ENCODE measurements at places on chromosomes 4 and X.

- peak; percentile 9 for DNase-seq
These were observed 127.8 kb upstream of the METTL14 start for GRCh38 chr4:118557298-118557851.

DNA sequence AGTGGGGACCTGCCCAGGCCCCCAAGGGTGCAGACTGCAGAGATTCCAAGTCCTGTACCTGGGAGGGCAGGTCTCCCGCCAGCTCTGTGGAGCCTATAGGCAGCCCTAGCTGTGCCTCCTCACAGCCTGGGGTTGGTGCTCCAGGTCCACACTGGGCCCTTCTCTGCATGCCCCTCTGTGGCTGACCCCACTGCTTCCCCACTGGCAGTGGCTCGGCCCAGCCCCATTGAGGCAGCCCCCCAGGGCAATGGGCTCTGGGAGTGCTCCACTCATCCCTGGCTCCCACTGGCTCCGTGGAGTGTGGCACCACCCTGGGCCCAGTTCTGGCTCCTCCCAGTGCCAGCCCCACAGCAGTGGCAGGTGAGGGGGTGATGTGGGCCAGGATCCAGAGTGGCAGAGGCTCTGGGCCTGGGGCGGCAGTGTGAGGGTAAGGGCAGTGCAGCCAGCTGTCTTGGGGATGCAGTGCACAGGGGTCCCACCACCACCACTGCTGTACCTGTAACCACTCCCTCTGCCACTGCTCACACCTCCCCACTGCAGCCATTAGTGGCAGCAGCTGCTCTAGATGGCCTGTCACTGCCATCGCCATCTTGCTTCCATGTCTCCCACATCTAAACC is 312.2 kb downstream of the GPM6A start:
- DNase-seq: no peak

DNA sequence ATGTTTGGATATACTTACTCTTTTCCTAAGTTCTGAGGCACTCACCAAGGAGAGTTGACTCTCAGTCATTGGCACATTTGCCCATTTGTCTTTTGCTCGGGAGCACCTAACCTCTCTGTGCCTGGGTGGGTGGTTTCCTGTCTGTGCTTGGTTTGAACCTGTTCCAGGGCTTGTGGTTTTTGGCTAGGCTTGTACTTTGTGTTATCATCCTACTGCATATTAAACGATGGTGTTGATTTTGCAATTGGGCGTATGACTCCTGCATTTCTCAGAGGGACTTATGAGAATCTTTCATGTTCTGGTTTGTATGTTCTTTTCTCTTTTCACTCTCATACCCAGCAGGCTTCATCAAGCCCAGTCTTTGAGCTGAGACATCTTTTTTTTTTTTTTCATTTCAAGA is 161.7 kb downstream of the BTC start:
- DNase-seq: peak; percentile 98

- no peak for DNase-seq
These were observed 7.8 kb upstream of the GPR82 start for GRCh38 chrX:41716222-41716621.

DNA sequence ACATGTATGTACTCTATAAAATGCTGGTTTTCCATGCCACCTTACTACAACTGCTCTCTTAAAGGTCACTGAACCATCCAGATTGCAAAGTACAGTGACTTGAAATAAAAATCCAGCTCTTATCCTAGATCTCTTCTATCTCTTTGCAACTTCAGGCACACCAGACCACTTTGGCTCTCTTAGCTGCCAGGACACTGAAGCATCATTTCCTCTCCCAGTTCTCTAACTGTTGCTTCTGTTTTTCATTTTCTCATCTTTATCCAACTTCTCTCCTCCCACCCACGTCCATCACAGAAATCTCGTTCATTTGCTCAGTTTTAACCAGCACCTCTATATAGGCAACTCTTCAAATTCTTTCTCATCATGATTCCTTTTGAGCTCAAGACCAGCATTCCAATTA is 74.3 kb downstream of the METTL14 start:
- DNase-seq: no peak

GRCh38 chrX:137212078-137212632 is 178.4 kb upstream of the GPR101 start:
- DNase-seq: no peak

GRCh38 chr4:170229006-170229405 is 139.2 kb upstream of the AADAT start:
- DNase-seq: no peak

GRCh38 chr4:157700898-157701694 is 471.7 kb downstream of the GASK1B start:
- DNase-seq: peak; percentile 44

DNA sequence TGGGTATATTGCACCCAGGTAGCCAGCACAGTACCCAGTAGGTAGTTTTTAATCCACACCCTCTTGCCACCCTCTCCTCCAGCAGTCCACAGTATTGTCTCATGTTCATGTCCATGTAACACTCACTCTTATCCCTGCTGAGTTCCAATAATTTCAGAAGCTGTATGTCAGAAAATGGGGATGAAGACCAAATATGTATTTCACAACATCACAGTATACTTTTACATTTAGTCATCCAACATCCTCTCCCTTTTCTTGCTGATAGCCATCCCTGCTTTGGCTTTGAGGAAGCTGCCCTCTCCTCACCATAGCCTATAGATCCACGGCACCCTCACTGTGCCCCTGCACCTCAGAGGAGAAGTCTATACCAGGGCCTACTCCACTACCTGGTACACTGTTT is 126.0 kb upstream of the LDB2 start:
- no peak for DNase-seq

DNA sequence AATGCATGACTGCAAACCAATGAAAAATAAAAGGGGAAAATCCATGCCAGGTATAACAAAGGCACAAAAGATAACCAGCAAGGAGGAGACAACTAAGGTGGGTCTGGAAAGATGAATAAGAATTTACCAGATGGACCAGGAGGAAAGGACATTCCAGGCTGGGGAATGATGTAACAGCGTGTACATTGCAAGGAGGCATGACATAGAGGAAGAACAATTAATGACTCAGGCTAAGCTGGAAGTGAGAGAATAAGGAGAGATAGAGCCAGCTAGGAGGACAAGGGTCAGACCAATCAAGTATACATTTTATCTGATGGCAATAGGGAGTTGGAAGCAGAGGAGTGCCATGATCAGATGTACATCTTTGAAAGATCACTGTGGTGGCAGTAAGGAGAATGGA is 57.0 kb downstream of the MTMR8 start:
- DNase-seq: no peak

- no peak for DNase-seq
These were observed 16.8 kb downstream of the SPARCL1 start for GRCh38 chr4:87512400-87512799.

- DNase-seq: no peak
These were observed 162.1 kb downstream of the CORIN start for GRCh38 chr4:47675806-47676205.

DNA sequence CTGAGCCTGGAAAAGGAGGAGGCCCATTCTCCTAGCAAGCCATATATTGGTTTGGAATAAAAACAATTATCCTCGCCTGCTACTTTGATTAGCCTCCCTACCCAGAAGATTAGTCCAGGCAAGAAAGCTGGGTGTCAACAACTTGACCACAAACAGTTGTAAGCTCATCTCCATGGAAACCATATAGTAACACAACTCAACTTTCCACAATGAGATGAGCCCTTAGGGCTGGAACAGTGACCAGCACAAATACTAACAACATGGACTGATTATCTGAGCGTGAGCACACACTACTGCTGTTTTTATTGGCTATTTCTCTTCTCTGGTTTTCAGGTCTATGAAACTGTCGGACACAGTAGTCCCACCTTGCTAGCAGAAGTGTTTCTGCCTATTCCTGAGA is 80.8 kb downstream of the CC2D2A start:
- DNase-seq: no peak

- no peak for DNase-seq
These were observed 13.0 kb upstream of the KLHL2 start for GRCh38 chr4:165194368-165194767.

DNA sequence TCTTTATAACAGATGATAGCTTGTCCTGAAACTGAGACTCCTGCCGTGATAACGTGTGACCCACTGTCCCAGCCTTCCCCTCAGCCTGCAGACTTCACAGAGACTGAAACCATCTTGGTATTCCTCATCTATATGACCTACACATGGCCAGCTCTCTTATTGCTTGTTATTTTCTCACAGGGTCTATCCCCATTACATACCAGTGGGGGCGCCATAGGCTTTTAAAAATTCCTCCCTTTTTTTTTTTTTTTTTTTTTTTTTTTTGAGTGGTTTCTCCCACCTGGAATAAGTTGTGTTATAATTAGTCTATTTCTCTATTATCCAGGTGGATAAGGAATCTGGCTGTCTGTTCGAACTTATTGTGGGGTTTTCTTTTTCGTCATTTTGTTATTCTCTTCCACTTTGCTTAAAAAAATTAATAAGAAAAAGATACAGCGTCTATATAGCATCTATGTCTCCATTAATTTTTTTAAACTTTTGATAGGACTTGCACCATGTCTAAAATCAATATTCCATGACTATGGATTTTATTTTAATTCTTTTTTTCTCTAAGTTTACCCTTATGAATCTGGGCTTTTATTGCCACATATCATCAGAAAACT is 47.2 kb downstream of the GYG2 start:
- DNase-seq: peak; percentile 41

GRCh38 chrX:18377796-18378195 is 23.3 kb upstream of the SCML2 start:
- DNase-seq: peak; percentile 71

- DNase-seq: no peak
These were observed 21.9 kb downstream of the PIN4 start for GRCh38 chrX:72203421-72203820.

- DNase-seq: no peak
These were observed 246.7 kb upstream of the DIPK2B start for GRCh38 chrX:45447331-45447730.

GRCh38 chr4:186948361-186949242 is 224.9 kb upstream of the FAT1 start:
- DNase-seq: no peak
